ENCODE measurements at places on chromosomes 4 and X. TPM values are rescaled to one million over a fixed set of nuclear protein-coding genes. Genes with fewer than 3 reads are reported as not detected.

Gene SPANXN4
- not detected for total RNA-seq

Gene TLR1
- total RNA-seq = not detected

Gene IQCM
- total RNA-seq = not detected

GRCh38 chr4:153333874-153334273, 10.6 kb upstream of the MND1 start:
- DNase-seq = no peak

GRCh38 chr4:76802236-76803021, 95.5 kb downstream of the SOWAHB start:
- no peak for DNase-seq
